NCI-H69 (cell line): ENCODE measurements at places on chromosomes 11 and 22.

DNA sequence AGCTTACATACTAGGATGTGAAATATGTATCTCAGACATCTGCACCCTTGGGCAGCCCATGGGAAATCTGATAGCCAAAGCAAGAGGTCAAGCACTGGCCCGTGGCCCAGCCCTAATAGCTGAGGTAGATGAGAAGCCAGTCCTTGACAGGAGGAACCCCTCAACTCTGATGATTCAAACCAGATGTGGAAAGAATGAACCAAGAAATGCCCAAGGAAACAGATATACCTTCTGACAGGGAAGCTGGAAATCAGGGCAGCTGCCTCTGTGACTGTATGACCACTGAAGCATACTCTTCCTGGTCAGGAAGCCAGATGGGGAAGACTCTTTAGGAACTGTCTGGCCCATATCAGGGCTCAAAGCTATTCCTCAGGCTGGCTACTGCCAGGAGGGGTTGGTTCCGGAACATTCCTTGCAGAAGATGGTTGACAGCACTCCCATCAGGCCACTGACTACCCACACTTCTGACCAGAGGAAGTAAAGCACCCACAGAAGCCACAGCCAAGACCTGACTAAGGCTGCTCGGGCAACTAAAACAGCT lies 124.2 kb downstream of the SWAP70 start:
- DNase-seq = no peak

- DNase-seq = no peak
Observed at GRCh38 chr11:60242740-60243239, at the start of gene MS4A4E. Gene MS4A4E, minus strand, starts transcription at chr11:60243137. Its CDS starts 13,082 bp downstream, at chr11:60230055.

- no peak for DNase-seq
Observed at GRCh38 chr11:35211952-35212351, 73.0 kb downstream of the CD44 start.

DNA sequence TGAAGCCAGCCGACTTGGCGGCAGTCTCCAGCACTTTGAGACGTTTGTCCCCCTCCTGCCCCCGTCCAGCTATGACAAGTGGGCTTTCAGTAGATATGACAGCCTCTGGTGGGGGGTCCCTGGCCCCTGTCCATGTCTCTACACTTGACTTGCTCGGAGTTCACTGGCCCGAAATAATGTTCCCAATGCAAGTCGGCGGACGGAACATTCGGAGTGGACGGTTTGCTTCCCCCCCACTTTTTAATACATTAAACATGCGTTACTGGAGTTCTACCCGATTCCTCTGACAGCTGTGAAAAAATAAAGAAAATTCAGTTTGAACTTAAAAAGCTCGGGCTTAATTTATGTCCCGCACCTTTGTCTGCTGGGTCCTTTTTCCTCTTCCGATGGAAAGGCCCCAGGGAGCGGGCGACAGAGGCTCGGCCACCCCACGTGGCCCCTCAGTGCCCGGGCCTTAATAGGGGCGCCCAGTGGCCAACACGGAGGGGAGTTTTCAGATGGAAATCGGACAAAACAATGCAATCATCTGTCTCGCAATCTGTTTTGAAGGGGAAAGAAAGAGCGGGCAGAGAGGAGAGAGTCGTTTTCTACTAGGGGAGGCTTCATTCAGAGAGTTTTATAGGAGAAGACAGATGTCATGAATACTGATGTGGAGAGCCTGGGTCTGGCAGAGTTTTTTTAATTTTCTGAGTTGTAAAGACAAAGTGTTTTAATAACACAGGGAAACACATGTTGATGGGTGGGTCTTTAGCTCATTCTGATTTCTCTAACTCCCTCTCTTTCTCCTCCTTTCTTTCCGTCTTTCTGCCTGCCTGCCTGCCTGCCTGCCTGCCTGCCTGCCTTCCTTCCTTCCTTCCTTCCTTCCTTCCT lies 50.2 kb downstream of the SMIM38 start:
- no peak for DNase-seq

GRCh38 chr22:33923660-33924246 lies 3.5 kb upstream of the LARGE1 start:
- DNase-seq = peak; percentile 52

DNA sequence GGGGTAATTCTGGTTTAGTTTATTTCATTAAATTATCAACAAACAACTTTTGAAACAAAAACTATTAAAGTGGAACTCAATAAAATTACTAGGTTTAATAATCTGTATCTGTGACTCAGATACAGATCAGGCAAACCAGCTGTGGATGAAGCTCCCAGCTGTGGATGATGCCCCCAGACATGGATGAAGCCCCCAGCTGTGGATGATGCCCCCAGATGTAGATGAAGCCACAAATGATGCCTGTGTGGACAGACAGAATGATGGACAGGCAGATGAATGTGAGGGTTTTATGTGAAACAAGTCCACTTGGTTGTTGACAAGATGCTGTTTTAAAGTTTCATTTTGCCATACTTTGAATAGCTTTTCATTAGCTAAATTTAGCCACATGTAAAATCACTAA lies 5.8 kb upstream of the ZNF74 start:
- no peak for DNase-seq

- DNase-seq = peak; percentile 75
Observed at GRCh38 chr11:22668005-22668796, 1.8 kb downstream of the GAS2 start.

DNA sequence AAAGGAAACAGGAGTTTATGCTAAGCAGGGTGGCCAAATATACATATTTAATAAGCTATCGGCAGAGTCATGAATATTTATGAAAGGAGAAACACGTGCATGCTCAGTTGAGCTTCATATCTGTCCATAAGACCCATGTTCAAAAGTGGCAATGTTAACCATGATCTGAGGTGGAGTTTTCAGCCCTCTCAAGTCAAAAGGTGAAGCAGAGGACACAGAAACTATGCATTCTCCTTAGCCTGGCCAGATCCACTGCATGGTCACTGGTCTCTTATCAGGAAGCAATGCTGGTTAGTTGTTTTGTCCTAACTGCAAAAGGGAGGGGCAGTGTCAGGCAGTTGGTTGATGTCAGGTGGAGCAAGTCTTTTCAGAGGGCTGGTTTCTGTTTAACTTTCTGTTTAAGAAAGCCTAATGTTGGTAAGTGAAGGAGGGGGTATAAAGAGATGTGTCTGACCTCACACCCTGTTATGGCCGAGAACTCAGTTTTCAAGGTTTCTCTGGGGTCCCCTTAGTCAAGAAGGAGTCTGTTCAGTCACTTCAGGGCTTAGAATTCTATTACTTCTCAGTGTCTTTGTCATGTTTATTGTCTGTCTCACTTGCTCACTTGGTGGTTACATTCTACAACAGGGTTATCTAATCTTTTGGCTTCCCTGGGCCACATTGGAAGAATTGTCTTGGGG lies 5.5 kb upstream of the SELENOH start:
- no peak for DNase-seq

DNA sequence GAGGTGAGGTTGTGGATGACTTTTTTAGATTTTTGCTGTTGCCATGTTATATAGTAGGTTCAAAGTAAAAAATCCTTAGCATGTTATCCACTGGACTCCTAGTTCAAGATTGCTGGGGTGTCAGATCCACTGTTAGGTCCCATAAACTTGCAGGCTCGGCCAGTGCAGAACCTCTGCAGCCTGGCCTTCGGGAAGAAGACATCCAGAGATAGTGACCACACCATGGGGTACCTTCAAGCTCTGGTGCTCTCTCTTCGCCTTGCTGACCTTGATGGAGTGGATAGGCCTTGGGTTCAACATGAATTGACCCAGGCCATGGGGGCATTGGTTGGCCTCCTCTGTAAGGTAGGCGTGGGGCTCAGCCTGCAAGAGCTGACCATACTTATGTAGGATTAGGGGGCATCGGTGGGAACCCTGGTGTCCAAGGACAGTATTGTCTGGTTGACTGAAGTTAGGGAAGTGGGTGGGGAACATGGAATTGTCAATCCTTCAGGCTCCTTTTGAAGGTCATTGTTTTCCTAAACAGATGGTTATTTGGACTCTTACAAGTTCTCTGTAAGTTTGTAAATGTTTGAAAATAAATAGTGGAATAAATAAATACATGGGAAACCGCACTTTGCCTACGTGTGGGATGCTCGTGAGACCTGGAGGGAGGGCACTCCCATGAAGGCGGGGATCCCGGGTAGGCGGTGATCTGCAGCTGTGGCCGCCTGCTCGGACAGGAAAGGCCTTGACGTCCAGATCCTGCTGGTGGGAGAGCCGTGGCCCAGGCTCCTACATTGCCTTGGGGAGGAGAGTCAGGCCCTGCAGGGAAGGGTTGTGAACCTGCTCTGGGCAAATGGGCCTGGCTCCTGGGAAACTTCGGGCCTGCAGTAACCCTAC lies 37.1 kb downstream of the BCR start:
- no peak for DNase-seq

GRCh38 chr11:19595499-19595839 lies 117.2 kb upstream of the NAV2 start:
- DNase-seq = no peak

DNA sequence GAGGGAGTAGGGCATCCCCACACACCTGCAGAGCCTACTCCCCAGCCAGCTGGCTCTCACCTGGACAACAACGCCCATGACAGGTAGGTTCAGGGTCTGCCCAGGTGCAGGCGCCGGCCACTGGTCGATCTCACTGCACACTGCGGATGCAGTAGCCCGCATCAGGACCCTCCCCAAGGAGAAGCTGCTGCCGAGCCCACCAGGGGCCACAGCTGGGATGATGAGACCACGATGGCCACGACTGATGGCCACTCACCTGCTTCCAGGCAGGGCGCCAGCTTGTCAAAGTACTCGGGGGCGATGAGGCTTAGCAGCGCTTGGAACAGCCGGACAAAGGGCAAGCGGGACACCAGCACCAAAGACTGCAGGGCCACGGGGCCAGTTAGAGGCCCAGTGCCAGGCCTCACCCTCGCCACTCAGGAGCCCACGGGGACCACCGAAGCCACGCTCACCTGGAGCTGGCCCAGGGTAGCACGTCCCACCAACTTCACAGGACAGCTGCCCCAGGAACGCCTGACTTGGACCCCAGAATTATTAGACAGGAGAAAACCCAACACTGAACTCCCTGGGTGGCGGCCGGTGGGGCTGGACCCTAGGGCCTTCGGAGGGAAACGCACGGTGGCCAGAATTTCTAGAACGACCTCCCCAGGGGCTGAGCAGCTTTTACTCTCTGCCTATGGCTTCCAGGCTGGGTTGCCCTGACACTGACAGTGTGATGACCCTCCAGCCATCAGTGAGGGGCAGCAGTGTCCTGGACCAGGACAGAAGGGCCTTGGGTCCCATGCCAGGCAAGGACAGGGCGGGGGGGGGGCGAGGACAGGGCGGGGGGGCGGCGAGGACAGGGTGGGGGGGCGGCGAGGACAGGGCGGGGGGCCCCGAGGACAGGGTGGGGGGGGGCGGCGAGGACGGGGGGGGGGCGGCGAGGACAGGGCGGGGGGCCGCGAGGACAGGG lies 8.9 kb upstream of the PLXNB2 start:
- DNase-seq = no peak

DNA sequence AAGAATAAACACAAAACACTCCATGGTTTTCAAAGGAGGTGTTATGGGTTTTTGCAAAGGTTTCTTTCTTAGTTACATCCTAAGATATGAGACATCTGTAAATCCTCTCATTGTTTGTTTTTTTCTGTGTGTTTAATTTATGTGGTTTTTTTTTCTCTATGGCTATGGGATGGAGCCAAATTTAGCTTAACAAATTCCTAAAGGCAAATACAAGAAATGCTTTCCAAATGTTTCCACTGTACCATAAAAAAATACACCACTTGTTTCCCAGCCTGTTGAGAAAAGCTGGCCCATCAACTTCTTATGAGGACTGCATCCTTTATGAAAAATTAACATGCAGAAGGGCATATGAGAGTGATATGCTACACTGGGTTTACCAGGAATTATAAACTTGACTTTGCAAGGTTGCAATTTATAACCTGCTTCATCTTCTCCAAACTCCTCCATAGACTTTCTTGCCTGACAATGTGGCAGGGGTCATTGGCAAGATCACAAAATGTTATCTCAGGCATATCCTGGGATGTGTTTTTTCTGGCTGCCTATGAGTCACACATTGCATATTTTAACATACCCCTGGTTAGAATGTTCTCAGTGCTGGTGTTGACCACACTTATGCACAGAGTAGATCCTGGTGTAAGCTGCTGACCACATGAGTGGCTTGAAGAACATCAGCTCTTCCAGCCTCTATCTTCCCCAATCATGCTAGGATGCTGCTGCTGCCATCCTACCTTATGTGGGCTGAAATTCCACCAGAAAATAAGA lies 137.6 kb upstream of the TTC12 start:
- DNase-seq = no peak

GRCh38 chr11:3783611-3784010 lies 13.7 kb downstream of the NUP98 start:
- DNase-seq = no peak

DNA sequence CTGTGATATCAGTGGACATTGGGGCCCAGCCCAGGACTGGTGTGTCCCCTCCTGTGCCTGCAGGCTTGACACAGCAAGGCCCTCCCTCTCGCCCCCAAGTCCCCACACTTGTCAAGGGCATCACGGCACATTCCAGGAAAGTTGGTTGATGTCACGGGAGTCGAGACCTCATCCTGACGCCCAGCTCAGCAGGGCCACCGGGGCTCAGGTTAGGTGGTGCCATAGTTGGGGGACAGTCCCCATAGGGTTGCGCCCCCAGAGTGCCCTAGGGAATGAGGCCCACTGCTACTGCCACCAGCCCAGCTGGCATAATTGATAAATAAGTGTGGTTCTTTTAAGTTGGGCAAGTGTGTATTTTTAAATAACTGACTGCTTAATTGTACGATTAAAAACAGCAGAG lies 28.3 kb upstream of the GRAMD4 start:
- DNase-seq = no peak

DNA sequence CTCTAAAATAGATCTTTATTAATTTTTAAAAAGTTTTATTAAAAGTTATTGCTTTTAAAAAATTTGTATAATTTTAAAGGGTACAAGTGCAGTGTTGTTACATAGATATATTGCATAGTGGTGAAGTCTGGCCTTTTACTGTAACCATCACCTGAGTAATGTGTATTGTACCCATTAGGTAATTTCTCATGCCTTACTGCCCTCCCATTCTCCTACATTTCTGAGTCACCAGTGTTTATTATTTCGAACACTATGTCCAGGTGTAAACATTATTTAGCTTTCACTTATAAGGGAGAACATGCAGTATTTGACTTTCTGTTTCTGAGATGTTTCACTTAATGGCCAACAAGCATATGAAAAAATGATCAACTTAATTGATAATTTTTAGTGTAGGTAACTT lies 2.3 kb downstream of the OR51G1 start:
- no peak for DNase-seq
